ENCODE measurements at places on chromosomes 16 and 17.

GRCh38 chr16:21260870-21261791 is 17.0 kb downstream of the CRYM start:
- peak; percentile 84 for DNase-seq

DNA sequence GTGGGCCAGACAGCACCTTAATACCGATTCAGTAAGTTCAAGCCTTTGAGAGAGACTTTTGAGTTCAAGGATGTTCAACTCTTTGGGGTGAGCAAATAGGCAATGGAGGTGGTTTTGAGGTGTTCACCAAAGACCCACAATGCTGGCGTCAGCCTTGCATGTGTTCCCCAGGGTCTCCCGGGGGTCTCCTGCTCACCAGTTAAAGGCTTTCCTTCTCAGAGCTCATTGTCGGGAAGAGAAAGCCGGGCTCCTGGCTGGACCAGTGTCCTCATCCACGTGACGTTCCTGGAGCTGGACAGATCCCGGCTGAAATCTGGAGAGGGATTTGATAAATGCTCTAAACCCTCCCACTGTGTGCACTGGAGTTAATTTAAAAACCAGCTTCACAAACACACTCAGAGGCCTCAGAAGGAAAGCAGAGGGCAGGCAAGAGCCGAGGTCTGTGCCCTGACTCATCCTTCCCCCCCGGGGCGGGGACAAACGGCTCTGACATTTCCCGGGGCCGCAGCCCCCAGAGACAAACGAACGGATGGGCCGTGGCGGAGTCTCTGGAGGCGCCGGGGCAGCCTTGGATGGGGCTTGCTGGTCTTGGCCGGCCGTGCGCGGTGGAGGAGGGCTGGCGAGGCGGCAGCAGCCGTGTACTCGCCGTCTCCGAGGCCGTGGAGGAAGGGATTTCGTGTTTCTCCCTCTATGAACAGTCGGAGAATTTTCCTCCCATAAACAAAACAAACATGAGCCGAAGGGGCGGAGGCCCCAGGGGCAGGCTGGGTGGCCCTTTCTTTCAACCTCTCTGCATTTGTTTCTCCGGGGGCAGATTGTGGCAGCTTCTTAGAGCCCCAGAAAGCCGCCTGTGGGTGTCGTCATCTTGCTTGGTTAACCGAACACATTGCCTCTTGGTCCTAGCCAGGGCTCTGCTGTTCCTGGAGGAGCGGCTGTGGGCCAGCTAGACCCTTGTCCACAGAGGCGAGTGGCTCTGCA is 94.2 kb downstream of the NTN1 start:
- peak; percentile 75 for DNase-seq

DNA sequence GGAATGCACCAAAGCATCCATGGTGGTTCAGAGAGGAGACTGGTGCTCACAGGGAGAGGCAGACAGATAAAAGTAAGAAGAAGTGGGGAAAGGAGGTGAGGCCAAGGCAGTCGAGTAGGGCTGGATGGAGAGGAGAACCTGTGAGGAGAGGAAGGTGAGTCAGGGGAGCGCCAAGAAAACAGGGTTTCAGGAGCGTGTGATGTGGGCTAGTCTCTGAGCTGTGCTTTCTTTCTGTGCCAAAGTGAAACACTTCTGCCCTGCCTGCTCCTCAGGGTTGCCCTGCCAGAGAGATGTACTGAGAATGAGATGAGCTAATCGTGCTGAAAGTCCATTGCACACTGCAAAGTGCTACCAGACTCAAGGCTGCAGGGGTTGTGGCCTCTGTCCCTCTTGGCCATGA is 310.7 kb upstream of the CCL2 start:
- DNase-seq, result no peak

DNA sequence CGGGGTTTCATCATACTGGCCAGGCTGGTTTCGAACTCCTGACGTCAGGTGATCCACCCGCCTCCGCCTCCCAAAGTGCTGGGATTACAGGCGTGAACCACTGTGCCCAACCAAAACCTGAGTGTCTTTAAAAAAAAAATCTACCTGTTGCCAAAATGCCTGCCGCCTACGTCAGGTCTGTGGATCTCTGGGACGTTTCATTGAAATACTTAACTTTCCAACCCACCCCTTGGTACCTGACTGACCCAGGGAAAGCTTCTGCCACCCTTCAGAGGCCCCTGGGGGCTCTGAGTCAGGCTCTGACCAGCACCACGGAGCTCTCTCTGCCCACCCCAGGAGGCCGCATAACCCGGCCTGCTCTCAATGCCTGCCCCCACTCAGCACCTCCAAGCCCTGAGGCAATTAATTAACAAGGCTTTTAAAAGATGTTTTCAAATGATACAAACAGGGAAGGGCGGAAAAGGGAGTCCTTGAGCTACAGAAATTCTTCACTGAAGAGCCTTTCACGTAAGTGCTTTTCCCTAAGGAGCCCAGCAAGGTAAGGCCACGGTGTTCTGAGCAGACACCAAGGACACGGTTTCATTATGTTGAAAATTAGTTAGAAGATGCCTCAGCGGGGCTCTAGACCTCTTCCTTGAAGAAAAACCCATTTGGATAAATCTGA is 29.3 kb upstream of the GSG1L start:
- peak; percentile 42 for DNase-seq

- peak; percentile 54 for DNase-seq
Observed at GRCh38 chr16:23676924-23677480, 1.7 kb upstream of the PLK1 start.

DNA sequence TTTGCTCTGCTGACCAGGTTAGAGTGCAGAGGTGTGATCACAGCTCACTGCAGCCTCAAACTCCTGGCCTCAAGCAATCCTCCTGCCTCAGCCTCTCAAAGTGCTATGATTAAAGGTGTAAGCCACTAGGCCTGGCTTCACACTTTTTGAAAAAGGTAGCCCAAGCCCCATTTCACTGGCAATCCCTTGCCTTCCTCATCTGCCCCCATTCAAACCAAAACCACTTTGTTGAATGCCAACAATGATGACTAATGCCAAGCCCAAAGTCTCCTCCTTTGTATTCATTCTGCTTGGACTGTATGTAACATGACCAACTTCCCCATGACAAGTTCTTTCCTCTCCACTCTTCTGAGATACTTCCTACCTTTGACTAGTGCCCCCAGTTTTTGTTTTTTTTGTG is 33.1 kb downstream of the N4BP1 start:
- peak; percentile 49 for DNase-seq

GRCh38 chr17:47981462-47981861 is 10.5 kb downstream of the CDK5RAP3 start:
- no peak for DNase-seq

DNA sequence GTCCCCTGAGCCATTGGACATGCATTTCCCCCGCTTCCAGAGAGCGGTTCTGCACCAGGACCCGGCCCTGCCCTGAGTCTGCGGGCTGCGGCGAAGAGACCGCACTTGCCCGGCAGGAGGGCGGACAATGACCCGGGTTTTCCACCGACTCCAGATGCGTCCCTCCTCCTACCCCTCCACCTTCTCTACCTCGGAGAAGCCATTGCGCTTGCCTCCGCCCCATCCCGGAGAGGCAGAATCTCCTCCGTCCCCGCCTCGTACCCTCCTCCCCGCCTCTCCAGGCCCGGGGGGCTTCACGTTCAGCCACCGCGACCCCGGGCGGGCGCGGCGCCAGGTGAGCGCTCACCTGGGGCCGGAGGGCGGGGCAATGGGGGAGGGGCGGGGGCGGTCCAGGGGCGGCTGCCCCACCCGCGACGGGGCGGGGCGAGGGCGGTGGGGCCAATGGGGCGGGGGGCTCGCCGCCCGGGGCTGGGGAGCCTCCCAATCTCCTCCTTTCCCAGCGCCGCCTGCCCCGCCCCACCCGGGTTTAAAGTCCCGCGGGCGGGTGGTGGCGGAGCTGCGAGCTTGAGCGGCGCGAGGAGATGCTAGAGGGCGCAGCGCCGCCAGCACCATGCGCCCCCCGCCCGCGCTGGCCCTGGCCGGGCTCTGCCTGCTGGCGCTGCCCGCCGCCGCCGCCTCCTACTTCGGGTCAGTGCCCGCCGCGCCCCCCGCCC is at the start of gene WNT9B:
WNT9B (plus strand) TSS at position 555 of the 713 bp plus-strand sequence; CDS start at position 611, 56 bp downstream.
- DNase-seq, result no peak

GRCh38 chr16:89363621-89364393 is 126.6 kb downstream of the ANKRD11 start:
- peak; percentile 87 for DNase-seq

GRCh38 chr17:17189559-17189958 is 16.6 kb downstream of the PLD6 start:
- DNase-seq, result no peak

GRCh38 chr16:85965125-85965524 is 66.2 kb downstream of the IRF8 start:
- DNase-seq, result no peak

- no peak for DNase-seq
Observed at GRCh38 chr16:80047842-80048241, 447.3 kb upstream of the MAF start.

DNA sequence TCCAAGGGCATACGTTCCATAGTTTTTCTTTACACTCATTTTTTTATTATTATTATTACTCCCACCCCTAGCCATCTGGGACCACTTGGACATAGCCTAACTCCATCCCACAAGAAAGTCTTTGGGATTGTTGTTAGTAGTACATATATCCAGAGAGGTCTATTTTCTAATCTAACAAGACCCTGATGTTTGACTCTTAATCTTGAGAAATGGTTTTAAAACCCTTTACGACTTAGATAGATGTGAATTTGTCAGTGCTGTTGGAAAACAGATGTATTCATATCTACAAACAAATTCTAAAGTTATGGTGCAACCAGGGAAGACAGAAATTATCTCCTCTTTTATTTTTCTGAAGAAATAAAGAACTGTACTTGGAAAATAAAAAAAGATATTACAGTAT is 197.8 kb downstream of the CDH11 start:
- no peak for DNase-seq

GRCh38 chr16:7422036-7422888 is 89.6 kb downstream of the RBFOX1 start:
- DNase-seq, result no peak

- DNase-seq, result no peak
Observed at GRCh38 chr16:11309895-11310633, 28.9 kb upstream of the PRM1 start.

DNA sequence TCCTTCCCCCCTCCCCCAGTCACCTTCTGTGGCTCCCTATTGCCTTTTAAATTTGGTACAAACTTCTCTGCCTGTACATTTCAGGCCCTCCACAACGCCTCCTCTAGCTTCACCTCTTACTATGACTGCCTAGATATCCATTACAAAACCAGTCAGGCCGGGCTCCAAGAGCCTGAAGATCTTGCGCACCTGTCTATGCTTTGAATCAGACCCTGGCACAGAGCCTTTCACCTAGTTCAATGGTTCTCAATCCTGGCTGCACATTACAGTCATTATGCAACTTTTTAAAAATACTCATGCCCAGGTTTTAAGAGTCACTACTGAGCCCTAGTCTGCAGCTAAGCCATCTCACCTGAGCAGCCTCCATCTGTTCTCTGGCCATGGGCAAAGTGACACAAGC is 1.6 kb upstream of the GAS7 start:
- DNase-seq, result no peak

DNA sequence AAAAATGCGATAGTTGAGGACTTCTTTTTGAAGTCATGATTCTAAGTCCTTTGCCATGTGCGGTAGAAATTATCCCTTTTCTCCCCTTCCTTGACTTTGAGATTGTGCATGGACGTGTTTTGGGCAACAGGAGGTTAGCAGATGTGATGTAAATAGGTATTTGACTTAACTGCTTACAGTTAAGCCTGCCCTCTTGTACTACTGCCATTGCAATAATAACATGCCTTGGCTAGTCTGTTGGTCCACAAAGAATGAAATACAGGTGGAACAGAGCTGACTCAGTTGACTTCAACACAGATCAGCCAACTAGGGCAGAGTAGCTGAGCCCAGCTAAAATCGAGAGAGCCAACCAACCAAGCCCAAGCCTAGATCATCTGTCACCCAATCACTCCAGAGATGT is 125.5 kb downstream of the BRIP1 start:
- no peak for DNase-seq

DNA sequence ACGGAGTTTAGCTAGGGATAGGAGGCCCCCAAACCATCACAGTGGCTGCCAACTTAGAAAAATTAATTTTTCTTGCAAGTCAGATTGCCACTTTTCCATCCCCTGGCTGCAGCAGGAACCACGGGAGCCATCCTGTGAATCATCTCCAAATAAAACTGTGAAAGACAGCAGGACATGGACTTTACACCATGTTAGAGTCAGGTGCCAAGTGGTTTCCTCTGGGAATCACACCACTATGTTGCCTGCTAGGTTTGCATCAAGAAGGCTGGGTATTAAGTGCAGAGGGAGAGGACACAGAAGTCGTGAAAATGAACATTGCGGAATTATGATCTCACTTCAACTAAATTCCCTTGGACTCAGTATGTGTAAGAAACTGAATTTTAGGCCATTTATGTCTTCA is 471.3 kb upstream of the GOT2 start:
- no peak for DNase-seq

- no peak for DNase-seq
Observed at GRCh38 chr17:61863801-61864126, 436 bp upstream of the BRIP1 start.

GRCh38 chr17:59376506-59376905 is 45.1 kb downstream of the YPEL2 start:
- no peak for DNase-seq

DNA sequence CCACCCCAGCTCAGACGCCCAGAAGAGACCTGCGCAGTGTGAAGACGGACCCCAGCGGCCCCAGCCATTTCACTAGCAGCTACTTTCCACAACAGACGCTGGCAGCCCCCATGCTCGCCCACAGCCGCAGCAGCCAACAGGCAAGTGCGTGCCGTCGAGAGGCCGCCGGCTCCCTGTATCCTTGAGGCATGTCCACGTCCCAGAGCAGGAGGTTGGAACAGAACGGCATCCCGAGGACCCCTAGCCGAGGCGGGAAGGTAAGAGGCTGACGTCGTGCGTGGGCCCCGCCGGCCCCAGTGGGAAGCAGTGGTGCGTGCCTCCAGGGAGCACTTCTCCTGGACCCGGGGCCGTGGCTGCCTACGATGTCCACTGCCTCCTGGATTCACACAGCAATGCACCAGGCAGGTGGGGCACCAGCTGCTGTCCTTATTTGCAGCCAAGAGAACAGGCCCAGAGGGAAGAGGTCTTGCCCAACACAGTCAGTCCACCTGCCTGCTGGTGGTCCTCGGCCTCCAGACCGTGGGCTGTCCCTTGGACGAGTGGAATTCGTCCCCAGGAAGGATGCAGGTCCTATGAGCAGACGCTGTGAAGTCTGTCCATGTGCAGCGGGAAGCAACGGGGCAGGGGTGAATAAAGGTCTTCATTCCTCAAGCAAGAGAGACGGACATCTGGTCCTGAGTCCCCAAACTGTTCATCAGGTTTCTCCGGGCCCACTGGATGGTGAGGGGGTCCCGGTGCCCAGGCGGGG is 38.5 kb downstream of the SLC7A5 start:
- no peak for DNase-seq

DNA sequence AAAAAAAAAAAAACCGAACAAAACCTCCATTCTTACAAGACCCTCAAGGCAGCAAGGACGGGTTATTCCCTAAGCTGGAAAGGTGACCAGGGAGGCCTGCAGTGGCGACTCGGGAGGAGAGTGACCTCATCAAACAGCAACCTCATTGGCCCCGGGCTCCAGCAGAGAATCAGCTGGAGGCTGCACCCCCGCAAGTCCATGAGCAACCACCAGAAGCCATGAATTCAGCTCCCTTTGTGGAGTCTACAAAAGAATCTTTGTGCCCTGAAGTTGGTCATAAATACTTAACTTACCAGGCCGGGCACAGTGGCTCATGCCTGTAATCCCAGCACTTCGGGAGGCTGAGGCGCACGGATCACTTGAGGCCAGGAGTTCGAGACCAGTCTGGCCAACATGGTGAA is 80.9 kb upstream of the CREBBP start:
- peak; percentile 64 for DNase-seq

- DNase-seq, result peak; percentile 97
Observed at GRCh38 chr17:41521574-41522261, 3.0 kb upstream of the KRT15 start.

Measured in ELR (cell line).